Prostate gland (tissue), 2 donors: ENCODE measurements at places on chromosomes 11 and 22.

DNA sequence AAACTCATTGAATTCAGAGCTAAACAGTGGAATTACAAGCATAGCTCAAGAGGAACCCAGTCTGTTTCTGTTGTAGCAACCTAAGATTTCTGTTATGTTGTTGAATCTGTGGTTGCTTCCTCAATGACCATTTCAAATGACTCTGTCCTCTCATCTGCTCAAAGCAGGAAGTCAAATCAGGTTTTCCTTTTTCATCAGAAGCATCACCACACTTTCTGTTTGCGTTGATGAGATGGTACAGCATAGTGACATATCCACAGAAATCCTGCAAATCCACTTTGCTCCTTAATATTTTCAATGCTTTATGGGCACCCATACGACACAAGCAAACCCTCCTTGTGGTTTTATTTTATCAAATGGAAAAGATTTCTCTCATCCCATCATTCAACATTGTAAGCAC, 12.6 kb upstream of the UCP2 start:
- DNase-seq = no peak

GRCh38 chr11:97814325-97814959, 1206.3 kb upstream of the CNTN5 start:
- DNase-seq = no peak

DNA sequence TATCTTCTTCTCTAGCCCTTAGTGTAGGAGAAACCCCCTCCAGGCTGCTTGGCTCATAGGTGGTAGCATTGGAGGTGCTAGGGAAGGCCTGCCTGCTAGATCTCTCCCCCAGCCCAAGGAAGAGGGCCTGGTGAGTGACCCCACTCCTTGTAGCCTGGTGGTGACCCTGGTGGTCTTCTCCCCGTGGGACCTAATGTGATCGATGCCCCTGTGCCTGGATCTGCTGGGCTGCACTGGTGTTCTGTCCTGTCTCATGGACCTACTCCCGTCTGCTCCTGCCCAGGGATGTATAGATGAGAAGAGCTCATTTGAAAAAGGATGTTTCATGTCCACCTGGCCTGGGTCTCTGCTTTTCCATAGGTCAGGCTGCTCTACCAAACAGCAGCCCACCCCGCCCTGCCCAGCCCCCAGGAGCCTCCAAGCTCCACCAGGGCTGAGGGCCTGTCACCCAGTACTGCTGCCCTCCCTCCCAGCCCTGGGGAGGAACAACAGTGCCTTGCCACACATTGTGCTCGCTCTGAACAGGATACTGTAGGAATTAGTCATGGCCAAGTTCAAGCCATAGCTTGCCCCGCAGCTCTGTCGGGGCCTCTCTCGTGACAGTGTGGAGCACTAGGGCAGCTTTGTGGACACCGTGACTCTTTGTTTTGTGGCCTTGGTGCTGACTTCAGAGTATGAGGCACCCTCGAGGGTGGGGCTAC, 19.7 kb downstream of the SLC37A2 start:
- no peak for DNase-seq

- DNase-seq = no peak
Measured at GRCh38 chr22:27952091-27952490, 33.0 kb upstream of the PITPNB start.

DNA sequence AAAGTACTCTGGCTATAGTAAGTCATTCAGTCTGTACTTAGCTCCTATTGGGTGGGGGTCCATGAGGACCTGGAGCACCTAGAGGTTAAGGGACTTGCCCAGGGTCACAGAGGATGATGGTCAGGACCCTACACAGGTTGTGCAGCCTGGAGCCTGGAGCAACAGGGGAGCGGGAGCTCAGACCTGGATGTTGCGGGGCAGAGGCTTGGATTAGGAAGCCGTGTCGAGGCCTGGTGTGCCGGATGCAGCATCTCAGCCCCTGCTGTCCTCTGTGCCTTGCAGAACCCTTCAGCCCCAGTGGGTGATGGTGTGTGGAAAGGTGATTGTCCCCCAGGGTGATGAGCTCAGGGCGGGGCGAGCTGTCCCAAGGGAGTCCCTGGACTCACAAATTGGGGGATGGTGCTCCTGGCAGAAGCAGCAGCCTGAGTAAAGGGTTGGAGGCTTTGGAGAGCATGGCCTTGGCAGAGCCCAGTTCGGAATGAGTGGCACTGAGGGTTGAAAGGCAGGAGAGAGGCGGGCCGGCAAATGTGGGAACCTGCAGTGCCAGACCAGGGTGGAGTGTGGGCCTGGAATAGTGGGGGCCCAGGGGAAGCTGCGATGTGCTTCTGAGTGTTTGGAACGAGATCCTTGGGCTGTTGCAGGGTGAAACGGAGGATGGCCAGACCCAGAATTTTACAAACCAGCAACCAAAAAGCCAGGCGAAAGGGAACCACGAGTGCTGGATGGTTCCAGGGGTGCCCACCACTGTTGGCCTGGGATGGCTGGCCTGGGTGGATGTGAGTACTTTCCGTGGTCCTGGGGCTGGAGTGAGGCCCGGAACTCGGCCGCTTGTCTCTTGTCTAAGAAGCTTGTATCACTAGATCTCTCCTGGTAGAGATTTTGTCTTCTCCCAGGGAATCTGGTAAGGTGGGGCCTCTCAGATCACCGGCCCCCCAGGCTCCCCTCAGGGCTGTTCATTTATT, 2.9 kb downstream of the TPCN2 start:
- DNase-seq = no peak

GRCh38 chr11:69401715-69402114, 79.7 kb upstream of the LINC01488 start:
- DNase-seq = no peak

DNA sequence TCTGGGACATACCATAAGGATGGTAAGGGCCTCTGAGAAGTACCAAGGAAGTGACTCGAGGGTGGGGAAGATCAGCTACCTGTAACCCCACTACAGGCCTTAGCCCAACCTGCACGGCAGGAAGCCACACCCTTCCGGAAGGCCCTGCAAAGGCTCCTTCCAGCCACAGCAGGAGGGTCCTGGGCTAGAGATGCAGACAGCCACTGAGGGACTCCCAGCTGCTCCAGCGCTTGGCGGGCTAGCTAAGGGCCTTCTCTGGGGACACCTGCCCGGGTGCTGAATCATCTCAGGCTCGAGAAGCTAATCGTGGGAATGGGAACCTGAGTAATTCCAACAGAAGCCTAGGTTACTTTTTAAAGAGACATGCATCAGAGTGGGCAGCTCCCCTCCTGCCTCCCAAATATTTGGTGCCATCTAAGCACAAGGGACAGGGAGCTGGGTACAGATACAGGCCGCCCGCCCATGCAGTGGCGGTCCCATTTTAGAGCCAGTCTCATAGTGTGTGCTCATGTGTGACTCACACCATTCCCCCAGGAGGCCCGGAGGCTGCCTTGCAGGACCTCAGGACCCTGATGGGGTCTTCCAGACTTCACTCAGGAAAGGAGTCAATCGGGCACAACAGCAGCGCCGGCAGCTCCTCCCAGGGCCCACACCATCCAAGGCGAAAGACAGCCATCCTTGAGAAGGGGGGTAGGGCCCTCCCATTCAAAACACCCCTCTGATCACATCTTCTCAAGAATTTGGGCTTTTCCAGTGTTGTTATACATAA, 8.0 kb downstream of the MYH9 start:
- no peak for DNase-seq

- no peak for DNase-seq
Measured at GRCh38 chr22:29720811-29721323, 1.1 kb downstream of the CABP7 start.

GRCh38 chr11:117160826-117161225, 16.7 kb downstream of the PAFAH1B2 start:
- no peak for DNase-seq

DNA sequence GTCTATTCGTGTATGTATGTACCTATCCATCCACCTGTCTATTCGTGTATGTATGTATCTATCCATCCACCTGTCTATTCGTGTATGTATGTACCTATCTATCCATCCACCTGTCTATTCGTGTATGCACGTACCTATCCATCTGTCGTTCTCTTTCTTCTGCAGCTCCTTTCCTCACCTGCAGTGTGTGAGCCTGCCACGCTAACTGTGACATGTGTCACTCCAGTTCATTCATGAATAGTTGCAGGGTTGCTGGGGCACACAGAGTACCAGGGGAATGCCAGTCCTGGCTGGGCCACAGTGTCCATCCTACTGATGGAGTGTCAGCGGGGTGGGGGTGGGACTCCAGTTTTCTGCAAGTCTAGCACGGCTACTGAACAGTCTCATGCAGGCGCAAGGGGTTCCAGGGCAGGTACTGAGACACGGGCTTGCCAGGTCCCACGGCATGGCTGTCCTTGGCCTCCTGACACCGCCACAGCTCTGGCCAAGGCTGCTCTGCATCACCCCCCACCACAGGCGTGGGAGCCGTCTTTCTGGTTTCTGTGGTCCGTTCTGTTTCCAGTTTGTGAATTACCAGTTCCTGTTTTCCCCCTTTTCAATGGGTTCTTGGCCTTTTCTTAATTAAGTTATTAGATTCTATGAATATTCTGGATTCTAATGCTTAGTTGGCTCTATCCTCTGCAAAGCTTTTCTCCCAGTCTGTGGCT, 88.8 kb upstream of the CLDN5 start:
- no peak for DNase-seq

DNA sequence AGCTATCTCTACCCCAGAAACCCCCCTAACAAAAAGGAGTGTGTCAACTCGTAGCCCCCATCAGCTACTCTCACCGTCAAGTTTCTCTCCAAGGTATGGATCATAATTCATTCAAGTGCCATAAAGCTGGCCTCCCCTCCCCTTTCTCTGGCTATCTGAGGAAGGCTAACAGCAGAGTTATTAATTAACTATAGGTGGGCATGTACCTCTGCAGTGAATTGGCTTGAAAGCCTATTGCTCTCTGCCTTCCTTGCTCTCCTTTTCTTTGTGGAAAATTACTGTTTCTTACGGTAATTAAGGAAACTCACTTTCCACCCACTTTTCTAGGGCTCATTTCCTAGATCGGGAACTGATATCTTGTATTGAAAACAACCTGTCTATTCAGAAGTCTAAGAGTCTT, 14.1 kb downstream of the POLA2 start:
- DNase-seq = no peak

GRCh38 chr11:106172386-106172991, 95.0 kb downstream of the AASDHPPT start:
- peak; percentile 29 for DNase-seq

GRCh38 chr11:113519989-113520613, 44.9 kb upstream of the DRD2 start:
- DNase-seq = no peak

- DNase-seq = no peak
Measured at GRCh38 chr11:115705200-115705599, 201.0 kb upstream of the CADM1 start.

GRCh38 chr11:43908683-43909082, 28.1 kb downstream of the ALKBH3 start:
- no peak for DNase-seq
